Activated CD4-positive, alpha-beta T cell treated with anti-CD3 and anti-CD28 coated beads, Interleukin-2, amount 50 U/mL, for 24 hours (primary cell): ENCODE measurements at places on chromosomes 11 and 22.

DNA sequence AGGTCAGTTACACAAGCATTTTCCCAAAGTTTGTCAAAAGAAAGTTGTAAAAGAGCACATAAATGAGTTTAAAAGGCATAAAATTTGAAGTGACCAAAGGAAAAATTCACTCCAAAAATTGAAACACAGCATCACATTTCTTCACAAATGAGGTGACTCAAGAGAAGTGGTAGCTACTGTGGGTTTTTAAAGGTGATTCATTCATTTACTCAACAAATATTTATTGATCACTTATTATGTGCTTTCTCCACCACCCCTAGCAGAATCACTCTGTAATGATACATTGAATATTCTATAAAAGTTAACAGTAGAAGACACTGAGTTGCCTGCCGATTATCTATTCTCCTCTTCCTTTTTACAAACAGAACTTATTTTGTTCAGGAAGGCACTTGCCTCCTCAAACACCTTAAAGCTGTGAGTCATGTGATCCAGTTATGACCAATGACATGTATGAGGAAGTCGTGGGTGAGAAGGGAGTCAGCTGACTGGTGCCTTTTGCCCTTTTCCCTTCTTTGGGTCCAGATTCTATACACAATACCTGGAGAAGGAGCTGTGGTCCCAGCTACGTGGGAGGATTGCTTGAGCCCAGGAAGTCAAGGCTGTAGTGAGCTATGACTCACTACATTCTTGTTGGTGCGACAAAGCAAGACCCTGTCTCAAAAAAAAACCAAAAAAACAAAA, 67.7 kb upstream of the CLNS1A start:
- DNase-seq = no peak

DNA sequence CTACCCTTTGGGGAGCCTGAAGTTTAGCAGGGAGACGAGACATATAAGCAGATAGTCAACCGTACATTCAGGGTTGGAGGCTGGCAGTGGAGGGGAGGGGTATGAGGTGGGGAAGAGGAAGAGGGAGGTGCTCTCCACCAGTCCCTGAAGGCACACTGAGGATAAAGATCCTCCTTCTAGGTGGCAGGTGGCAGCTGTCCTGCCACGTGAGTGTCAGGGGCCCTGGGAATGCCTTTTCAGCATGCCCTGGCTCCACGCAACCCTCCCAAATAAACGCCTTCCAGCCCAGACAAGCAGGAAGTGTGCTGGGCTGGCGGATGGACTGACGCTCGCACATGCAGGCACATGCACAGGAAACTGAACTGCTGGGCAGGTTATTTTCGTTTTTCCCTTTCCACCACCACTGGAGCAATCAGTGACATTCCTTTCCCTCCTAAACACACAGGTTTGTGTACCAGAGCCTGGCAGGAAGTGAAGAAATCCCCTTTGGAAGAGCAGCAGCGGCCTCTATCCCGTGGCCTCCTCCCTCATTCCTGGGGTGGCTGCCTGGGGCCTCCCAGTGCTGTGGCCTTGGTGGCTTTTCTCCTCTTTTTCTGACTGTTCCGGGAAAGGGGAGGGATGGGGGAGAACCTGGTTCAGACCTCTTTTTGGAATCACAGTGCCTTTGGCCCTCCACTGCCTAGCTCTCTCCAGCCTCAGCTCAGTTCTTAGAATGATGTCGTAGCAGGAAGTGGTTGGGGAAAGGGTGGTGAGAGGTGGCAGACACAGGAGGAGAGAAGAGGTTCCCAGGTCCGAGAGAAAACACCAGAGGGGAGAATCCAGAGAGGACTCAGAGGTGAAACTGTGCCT, 157.0 kb upstream of the TIMP3 start:
- peak; percentile 16 for DNase-seq

DNA sequence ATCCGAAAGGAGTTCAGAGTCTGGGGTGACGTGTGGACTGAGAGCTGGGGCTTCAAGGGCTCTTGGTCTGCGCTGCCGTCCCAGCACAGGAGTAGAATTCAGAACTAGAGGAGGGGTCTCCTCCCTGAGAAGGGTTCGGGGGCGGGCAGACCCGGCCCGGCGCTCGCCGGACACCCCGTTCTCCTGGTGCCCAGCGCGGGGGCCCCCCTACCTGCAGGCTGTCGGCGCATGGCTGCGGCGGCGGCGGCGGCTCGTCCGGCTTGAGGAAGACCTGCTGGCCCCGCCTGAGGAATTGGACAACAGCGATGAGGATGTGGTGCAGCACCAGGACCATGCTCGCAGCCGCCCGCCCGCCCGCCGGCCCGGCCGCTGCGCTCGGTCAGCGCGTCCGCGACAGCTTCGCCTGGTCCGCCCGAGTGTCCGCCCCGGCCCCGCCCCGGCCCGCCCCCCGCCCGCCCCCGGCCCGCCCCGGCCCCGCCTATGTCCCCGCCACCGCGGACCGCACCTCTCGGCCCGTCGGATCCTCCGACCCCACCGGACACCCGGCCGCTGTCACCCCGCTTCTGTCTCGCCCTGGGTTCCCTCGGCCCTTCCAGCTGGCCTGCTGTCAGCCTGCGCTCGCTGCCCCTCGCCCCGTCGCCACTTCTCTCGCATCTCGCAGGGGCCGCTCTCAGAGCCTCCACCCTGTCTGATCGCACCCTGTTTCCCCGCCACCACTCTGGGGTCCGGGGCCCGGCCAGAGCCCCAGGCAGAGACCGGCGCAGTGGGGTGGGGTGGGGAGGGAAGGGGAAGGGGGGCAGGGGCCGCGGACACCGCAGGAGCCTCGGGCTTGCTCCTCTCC, 32.0 kb downstream of the PDE2A start:
- DNase-seq = no peak

DNA sequence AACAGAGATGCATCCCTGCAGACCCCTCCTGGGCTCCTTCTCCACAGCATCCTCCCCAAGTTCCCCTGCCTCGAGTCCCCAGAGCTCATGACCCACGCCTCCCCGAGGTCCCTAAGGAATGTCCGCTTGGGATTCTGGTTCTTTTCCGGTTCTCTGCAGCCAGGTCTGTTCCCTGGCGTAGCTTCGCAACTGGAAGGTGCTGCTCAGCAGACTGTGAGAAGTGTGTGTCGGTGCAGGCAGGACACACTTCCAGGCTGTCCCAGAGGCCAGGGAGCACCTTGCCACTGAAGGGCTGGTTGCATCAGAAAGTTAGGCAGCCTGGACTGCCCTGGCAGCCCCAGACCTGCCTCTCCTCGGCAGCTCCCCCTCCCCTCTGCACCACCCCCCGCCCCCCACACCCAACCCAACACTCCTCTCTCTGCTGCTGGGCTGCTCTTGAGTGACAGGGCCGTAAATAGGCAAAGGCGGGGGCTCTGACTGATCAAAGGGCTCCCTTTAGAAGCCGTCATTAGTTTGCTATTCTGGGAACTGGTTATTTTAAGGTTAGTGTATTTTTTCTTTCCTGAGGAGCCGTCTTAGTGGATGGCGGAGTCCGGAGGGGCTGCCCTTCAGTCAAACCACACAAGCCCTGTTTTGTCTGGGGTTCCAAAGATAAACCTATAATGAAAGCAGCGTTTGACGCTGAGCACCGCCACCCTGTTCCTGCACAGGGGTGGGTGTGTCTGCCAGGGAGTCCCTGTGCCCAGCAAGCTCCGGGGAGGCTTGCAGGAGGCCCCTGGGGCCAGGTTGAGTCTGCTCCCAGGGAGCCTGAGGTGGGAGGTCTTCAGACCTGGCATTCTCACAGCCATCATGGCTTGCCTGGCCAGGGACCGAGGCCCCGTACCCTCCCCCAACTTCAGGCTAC, 88.6 kb upstream of the KCNQ1OT1 start:
- DNase-seq = no peak

DNA sequence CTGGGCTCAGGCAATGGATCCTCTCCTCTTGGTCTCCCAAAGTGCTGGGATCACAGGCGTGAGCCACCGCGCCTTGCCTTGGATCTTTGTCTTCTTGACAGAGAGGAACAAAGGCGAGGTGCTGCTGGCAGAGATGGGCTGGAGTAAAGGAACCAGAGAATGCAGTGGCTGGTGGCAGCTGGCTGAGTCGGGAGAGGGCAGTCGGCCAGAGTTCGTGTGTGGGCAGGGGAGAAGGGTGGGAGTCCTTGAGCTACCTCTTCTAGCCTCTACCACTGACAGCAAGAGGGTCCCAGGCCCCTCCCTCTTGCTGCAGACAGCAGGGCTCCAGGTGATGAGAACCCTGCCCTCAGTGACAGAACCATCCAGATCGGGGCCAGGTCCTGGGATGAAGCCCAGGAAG, 86.2 kb upstream of the LINC01488 start:
- DNase-seq = no peak

DNA sequence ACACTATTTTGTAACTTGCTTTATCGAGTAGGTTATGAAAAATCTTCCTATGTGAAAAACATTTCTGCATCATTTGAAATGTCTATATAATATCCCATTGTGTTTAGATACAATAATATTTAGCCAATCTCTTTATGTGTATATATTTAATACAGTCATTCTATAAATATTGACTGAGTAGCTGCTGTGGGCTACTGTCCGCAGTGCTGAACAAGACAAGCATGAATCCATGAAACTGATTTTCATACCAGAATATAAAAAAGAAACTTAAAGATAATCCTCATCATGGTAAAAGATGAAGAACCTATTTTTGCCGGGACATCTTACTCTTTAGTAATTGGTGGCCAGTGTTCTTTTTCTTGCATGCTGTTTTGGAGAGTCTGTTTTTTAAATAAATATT, 3.6 kb downstream of the PPARA start:
- DNase-seq = no peak

GRCh38 chr11:3155216-3155615, 9.9 kb downstream of the OSBPL5 start:
- DNase-seq = no peak

DNA sequence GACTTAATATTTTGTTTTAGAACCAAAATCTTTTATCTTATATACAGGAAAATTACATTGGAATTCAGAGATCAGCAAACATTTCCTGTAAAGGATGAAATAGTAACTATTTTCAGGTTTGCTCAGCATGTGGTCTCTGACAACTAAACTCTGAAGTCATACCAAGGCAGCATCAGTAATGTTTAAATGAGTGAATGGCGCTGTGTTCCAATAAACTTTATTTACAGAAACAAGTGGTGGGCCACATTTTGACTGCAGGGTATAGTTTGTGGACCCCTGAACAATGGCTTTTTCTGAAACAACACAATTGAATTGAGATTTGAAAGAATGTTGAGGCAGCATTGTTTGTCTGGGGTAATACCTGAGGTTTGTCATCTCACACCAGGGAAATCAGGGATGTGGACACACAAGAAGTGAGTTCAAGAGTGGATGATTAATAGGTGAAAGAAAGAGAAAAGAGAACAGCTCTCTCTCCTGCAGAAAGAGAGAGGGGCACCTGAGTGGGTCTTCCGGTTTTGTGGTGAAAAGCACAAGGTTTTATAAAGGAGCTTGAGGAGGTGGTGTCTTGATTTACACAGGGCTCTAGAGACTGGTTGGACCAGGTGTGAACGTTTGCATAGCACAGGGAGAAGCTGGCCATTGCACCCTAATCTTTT, 113.5 kb upstream of the VPREB1 start:
- no peak for DNase-seq

DNA sequence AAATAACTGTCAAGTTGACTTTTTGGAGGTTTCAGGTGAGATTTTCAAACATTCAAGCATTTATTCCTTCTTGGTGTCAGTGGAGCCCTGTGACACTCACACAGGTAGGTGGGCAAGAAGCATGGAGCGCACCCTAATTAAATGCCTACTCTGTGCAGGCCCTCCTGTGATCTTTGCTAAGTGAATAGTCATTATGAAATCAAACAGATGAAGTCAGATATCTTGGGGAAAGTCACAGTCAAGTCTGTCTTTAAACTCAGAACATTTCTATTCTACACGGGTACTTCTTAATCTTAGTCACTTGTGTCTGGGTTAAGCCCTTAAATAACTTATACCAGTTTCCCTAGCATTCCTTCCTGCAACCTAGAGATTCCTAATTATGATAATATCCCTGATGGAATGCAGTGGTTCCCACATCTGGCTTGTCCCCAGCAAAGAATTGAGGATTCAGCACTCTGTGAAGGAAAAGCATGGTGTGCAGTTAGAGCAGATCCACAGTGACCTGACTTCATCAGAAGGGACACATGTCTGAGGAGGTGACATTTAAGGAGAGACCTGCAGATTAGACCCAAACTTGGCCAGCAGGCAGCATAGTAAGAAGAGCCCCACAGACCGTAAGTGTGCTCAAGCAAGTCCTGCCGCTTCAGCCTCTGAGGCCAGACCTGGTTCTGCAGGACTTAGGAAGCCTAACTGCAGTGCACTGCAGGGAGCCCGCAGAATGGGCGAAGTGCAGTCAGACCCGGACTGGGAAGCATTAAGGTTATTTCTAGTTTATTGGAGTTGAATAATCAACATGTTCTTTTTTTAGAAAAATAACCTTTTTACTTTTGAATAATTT, 85.3 kb upstream of the GAL start:
- DNase-seq = no peak

DNA sequence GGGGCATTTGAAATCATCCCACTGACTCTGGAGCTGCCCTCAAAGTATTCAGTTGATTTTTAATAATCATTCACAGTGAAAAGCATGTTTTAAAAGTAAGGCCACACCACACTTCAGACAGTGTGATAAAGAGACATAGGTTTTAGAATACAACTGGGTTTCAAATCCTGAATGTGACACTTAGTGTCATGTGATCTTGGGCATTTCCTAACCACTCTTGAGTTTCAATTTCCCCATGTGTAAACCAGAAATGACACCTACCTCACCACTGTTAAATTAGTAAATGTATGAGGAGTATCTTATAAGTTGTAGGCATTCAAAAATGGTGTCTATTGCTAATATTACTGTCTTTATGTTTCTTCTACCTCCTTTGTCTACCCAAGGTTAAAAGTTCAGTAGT, 5.4 kb downstream of the TMEM123 start:
- no peak for DNase-seq

DNA sequence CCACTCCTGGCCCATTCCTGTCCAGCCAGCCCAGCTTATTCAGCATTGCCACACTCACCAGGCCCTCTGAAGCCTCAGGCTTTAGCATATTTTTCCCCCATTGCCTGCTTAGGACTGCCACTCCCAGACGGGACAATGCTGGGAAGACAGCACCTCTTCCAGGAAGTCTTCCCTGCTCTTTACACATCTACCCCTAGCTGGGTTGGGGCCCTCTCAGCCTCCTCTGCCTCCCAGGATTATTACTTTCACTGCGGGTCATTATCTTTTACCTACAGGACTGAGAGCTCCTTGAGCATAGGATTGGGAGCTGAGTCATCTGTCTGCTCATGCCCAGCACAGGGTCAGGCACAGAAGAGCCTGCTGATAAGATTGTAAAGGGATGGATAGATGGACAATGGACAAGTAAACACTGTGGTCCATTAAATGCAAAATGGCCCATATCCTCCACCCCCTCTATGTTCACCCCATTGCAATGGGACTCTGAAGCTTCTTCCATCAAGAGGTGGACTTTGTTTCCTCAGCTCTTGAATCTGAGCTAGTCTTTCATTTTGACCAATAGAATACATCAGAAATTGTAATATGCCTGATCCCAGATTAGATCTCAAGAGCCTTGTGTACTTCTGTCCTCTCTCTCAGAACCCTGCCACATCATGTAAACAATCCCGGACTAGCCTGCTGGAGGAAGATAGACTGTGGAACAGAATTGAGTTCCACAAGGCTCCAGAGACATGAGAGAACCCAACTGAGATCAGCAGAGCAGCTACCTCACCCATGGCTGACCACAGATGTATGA, 32.0 kb upstream of the LRRC32 start:
- DNase-seq = no peak

- DNase-seq = no peak
These were observed 16.3 kb upstream of the CLMP start for GRCh38 chr11:123211149-123211852.

GRCh38 chr11:59152312-59152951, 9.8 kb downstream of the FAM111A start:
- DNase-seq = peak; percentile 30

- no peak for DNase-seq
These were observed 251.4 kb downstream of the LUZP2 start for GRCh38 chr11:24748261-24748660.
